Activated T-helper 2 cell treated with anti-CD3 and anti-CD28 coated beads, Interferon-gamma antibody, Interleukin-2, Interleukin-4, amounts not matched to agents 10 μg/mL and 5 μg/mL and 100 μg/mL, durations not matched to agents 14 hours and 24 hours and 36 hours (primary cell): ENCODE measurements at places on chromosomes 13 and 19.

DNA sequence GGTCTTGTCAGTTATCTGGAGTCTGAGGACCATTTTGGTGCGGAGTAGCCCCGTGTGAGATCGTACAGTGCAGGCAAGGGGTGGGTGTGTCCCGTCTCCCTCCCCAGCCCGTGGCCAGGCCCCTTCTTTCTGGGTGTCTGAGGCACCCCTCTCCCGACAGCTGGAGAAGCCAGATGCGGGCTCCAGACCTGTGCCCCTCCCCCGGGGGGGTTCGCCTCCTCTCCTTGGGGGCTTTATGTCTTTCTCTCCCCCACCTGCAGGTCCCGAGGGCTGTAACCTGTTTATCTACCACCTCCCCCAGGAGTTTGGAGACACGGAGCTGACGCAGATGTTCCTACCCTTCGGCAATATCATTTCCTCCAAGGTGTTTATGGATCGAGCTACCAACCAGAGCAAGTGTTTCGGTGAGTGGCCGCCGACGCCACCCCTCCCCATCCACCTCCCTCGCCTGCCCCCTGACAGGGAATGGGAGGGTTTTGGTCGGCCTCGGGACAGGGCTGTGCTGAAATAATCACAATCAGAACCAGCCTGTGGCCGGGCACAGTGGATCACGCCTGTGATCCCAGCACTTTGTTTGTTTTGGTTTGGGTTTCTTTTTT lies 65.6 kb downstream of the CELF5 start:
- peaks cover 6% of the 10 kb centered on the region for H3K27me3 ChIP-seq
- no peak overlapping the region for H3K27ac ChIP-seq
- H3K4me1 ChIP-seq: peaks cover 2% of the 10 kb centered on the region
- H3K4me3 ChIP-seq: no peak overlapping the region
- no peak for DNase-seq
- H3K36me3 ChIP-seq: no peaks in the 10 kb centered on the region

DNA sequence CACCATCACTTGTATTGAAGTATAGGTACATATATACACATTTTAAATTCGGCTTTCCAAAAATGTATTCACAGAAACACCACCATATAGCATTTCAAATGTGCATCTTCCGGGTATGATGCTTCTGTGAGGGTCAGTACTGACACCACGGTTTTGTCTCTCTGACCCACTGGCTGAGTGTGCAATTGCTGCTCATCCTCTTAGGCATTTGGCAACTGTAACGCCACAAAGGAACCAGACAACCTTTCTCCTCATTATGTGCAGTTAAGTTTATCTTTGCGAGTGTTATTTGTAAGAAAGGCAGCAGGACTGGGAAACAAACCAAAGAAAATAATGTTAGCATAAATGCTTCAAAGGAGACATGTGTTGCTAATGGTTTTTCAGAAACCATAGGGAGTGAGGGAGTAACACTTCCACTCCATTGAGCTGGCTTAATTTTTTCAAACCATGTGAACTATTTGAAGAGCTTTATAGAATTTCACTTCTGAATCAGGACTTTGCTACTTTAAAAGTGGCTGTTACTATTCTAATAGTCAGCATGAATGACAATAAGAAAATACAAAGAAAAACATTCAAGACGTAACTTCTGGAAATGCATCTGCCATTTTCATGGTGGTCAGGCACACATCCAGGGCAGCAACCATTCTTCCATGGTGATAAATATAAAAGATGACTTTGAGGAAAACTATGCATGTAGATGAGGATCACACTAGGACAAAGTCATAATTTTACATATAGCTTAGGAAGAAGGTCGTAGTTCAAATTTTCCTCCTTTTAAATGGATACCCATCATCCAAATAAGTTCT lies 423.3 kb downstream of the MZT1 start:
- no peaks in the 10 kb centered on the region for H3K4me1 ChIP-seq
- no peak overlapping the region for H3K4me3 ChIP-seq
- no peak for DNase-seq
- no peak overlapping the region for H3K27ac ChIP-seq
- no peaks in the 10 kb centered on the region for H3K36me3 ChIP-seq

GRCh38 chr19:5850189-5850588 lies 1.1 kb downstream of the FUT3 start:
- DNase-seq: no peak
- no peak overlapping the region for H3K27ac ChIP-seq
- H3K27me3 ChIP-seq: no peaks in the 10 kb centered on the region
- H3K36me3 ChIP-seq: no peaks in the 10 kb centered on the region
- peaks cover 2% of the 10 kb centered on the region for H3K4me1 ChIP-seq

DNA sequence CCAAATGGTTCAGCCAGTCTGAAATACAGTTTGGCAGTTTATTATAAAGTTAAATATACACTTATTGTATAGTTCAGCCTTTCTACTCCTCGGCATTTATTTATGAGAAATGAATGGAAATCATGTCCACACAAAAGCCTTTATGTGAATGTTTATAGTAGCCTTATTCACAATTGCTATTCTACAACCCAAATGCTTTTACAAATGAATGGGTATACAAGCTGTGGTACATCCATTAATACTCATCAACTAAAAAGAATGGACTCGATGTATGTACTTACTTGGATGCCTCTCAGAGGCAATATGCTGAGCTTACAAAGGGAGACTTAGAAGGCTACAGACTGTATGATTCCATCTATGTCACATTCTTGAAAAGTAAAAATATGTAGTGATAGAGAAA lies 150.7 kb downstream of the NBEA start:
- no peak overlapping the region for H3K27ac ChIP-seq
- H3K4me3 ChIP-seq: no peak overlapping the region
- no peaks in the 10 kb centered on the region for H3K27me3 ChIP-seq
- no peaks in the 10 kb centered on the region for H3K4me1 ChIP-seq
- DNase-seq: no peak
- no peaks in the 10 kb centered on the region for H3K36me3 ChIP-seq

GRCh38 chr13:41944635-41945397 lies 16.1 kb downstream of the VWA8 start:
- no peak overlapping the region for H3K4me3 ChIP-seq
- H3K36me3 ChIP-seq: peaks cover 55% of the 10 kb centered on the region
- no peak for DNase-seq
- peaks cover 4% of the 10 kb centered on the region for H3K4me1 ChIP-seq
- no peaks in the 10 kb centered on the region for H3K27me3 ChIP-seq
- H3K27ac ChIP-seq: no peak overlapping the region

GRCh38 chr13:113554333-113554700 lies 30.2 kb upstream of the TFDP1 start:
- H3K27ac ChIP-seq: no peak overlapping the region
- DNase-seq: no peak
- no peaks in the 10 kb centered on the region for H3K27me3 ChIP-seq
- no peaks in the 10 kb centered on the region for H3K36me3 ChIP-seq
- no peak overlapping the region for H3K4me3 ChIP-seq
- H3K4me1 ChIP-seq: no peaks in the 10 kb centered on the region

DNA sequence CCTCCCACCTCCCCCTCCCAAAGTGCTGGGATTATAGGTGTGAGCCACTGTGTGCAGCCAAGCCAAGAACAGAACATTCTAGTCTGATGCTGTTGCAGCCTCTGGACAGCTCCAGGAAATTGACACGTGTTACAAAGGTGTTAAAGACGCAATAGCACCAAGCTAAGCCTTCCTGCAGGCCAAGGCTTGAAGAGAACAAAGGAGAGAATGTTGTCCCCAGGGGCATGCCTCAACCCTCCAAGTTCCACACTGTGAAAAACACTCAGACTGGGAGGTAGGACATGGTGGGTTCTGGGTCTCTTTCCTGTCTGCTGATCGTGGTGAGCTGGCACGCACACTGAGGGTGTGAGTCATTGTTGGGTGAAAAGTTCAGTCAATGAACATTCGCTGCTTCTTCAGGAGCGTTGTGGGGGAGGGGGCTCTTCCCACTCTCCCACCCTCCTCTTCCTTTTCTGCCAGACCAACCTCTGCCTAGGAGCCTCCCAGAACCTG lies 5.3 kb upstream of the PTPRS start:
- DNase-seq: no peak
- no peak overlapping the region for H3K4me3 ChIP-seq
- no peaks in the 10 kb centered on the region for H3K36me3 ChIP-seq

DNA sequence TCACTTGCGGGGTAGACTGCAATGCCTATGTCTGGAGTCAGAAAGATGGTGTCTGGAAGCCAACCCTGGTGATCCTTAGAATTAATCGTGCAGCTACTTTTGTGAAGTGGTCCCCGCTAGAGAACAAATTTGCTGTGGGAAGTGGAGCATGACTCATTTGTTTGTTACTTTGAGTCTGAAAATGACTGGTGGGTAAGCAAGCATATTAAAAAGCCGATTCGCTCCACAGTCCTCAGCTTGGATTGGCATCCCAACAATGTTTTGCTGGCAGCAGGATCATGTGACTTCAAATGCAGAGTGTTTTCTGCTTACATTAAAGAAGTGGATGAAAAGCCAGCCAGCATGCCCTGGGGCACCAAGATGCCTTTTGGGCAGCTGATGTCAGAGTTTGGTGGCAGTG lies 9.5 kb upstream of the ERVV-1 start:
- H3K27ac ChIP-seq: no peak overlapping the region
- H3K4me3 ChIP-seq: no peak overlapping the region
- no peaks in the 10 kb centered on the region for H3K36me3 ChIP-seq
- H3K4me1 ChIP-seq: no peaks in the 10 kb centered on the region

GRCh38 chr19:961866-962620 lies 22.1 kb upstream of the WDR18 start:
- peaks cover 7% of the 10 kb centered on the region for H3K4me1 ChIP-seq
- H3K27ac ChIP-seq: peak overlapping the region; percentile 42
- H3K36me3 ChIP-seq: peaks cover 19% of the 10 kb centered on the region
- H3K4me3 ChIP-seq: no peak overlapping the region
- no peaks in the 10 kb centered on the region for H3K27me3 ChIP-seq

DNA sequence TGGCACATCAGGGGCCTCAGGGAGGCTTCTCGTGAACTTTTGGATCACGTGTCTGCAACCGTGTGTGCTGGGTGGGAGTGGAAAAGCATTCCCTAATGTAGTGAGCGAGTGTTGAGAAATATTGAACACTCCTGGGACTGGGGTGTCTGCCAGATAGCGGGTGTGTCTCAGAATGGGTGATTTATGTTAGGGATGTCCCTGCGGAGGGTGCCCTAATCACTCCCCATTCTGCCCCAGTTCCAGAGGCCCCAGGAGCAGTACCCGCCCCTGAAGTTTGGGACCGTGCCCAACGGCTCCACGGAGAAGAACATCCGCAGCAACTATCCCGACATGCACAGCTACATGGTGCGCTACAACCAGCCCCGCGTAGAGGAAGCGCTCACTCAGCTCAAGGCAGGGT lies 24.2 kb upstream of the GRWD1 start:
- no peak for DNase-seq
- peaks cover 21% of the 10 kb centered on the region for H3K4me1 ChIP-seq
- peaks cover under 1% of the 10 kb centered on the region for H3K27me3 ChIP-seq
- H3K4me3 ChIP-seq: no peak overlapping the region

DNA sequence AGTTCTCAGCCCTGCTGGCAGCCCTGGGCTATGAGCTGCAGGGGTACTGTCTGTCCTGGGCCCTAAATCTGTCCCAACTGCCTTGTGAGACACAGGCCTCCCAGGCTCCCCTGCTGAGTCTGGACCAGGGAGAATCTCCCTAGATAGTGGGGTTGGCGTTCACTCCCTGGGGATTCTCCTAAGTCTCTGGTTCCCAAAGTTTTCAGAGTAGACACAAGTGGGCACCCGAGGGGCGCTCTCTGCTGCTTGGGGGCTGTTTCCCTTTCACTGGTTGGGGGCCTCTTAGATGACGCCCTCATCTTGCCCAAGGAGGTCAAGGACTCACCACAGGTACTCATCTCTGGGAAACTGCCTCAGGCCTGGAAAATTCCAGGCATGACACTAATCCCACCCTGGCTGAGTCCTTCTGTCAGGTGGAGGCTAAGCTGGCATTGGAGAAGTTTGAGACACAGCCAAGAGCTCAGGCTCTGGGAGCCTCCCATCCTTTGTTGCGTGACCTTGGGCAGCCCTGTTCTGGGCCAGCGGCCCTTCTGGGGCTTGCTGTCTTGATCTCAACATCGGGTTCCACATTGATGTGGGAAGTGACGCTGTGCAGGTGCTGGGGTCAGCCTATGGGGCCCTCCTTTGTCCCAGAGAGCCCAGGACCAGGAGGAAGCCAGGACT lies 3.9 kb downstream of the RPL18A start:
- H3K4me3 ChIP-seq: peak overlapping the region; percentile 51
- H3K4me1 ChIP-seq: peaks cover 14% of the 10 kb centered on the region
- no peak for DNase-seq
- H3K27ac ChIP-seq: no peak overlapping the region
- peaks cover 62% of the 10 kb centered on the region for H3K36me3 ChIP-seq

GRCh38 chr19:2394442-2395292 lies 32.7 kb downstream of the TIMM13 start:
- H3K4me1 ChIP-seq: peaks cover 7% of the 10 kb centered on the region
- H3K27ac ChIP-seq: peak overlapping the region; percentile 17
- DNase-seq: no peak
- H3K36me3 ChIP-seq: no peaks in the 10 kb centered on the region
- peaks cover 2% of the 10 kb centered on the region for H3K27me3 ChIP-seq

DNA sequence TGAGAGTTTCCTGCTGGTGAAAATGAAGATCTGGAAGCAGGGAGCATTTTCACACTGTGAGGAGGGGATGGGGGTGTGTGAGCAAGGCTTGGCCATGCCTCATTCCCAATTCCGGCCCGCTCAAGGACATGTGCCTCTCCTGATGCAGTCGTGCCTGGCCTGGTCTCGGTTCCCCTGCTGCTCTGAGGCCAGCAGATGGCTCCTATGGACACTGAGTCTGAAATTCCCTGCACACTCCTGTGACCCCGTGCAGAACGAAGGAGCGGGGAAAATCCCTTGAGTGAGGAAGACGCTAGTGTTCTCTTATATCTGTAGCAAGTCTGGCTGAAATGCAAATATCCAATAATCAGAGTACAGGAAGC lies 363 bp upstream of the ZNF763 start:
- H3K4me1 ChIP-seq: peaks cover 17% of the 10 kb centered on the region
- peak overlapping the region; percentile 83 for H3K4me3 ChIP-seq

DNA sequence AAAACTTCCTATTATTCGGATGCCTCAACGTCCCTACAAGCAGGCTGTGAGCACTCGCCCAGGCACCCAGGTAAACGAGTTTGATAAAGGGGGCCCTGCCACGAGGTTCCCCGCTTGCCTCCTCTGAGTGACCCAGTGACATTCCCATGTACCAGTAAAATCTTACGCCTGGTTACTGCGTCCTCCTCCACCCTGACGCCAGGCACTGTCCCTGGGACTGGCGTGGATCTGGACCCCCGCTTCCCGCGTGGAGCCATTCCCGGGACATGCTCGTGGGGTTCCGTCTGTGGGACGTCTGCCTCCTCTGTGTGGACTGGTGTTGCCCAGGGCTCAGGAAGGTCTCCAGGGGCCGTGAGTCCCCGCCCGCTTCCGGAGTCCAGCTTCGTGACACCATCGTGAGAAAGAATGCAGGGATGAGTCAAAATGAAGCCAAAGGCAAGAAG lies 407 bp upstream of the ZNF550 start:
- no peak for DNase-seq
- H3K27me3 ChIP-seq: no peaks in the 10 kb centered on the region
- peaks cover 32% of the 10 kb centered on the region for H3K36me3 ChIP-seq
- peaks cover 18% of the 10 kb centered on the region for H3K4me1 ChIP-seq

DNA sequence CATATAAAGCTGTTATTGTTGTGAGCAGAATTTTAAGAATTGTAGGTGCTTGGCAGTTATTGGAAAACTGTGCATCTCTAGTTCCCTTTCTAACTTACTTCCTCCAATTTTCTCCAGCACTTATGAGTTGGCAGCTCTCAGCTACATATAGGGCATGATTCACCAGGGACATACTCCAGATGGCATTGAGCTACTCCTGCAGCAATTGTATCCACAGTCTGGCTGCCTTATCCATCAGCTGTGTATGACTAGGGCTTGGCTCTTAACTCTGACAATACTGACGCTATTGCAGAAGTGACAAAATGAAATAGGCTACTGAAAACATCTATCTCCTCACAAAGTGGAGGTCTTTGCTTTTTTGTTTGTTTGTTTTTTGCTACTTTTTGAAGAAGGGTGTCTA lies 276.7 kb downstream of the POU4F1 start:
- no peaks in the 10 kb centered on the region for H3K27me3 ChIP-seq
- H3K4me1 ChIP-seq: no peaks in the 10 kb centered on the region
- H3K27ac ChIP-seq: no peak overlapping the region
- H3K4me3 ChIP-seq: no peak overlapping the region
